IMR-90 (cell line): ENCODE measurements at places on chromosomes 7 and 10. TPM values are rescaled to one million over a fixed set of nuclear protein-coding genes. Genes with fewer than 3 reads are reported as not detected.

Gene NEUROD6
- polyA plus RNA-seq, result not detected in 2 replicates

Gene HTR7
- polyA plus RNA-seq, result 0.43 and 0.44 TPM in 2 replicates

Gene DCLRE1A
- 2.6 and 3.1 TPM in 2 replicates for polyA plus RNA-seq

Gene EMX2
- polyA plus RNA-seq, result not detected in 2 replicates

Gene ATOH7
- polyA plus RNA-seq, result 0.05 TPM in 1 of 2 replicates, not detected in the other

Gene CALHM1
- polyA plus RNA-seq, result not detected in 2 replicates

Gene CCDC172
- not detected in 2 replicates for polyA plus RNA-seq

Gene PRKAR2B
- 2.5 and 3.1 TPM in 2 replicates for polyA plus RNA-seq

Gene SEMA3A
- polyA plus RNA-seq, result 27.0 and 31.2 TPM in 2 replicates

Gene AKR1C8
- not detected in 2 replicates for polyA plus RNA-seq

Gene SUN3
- polyA plus RNA-seq, result not detected in 2 replicates

Gene C10orf71
- polyA plus RNA-seq, result not detected in 2 replicates

Gene POM121L12
- polyA plus RNA-seq, result not detected in 2 replicates

Gene PNLIPRP2
- polyA plus RNA-seq, result not detected in 2 replicates

Gene CYP2C8
- polyA plus RNA-seq, result 0.05 TPM in 1 of 2 replicates, not detected in the other

DNA sequence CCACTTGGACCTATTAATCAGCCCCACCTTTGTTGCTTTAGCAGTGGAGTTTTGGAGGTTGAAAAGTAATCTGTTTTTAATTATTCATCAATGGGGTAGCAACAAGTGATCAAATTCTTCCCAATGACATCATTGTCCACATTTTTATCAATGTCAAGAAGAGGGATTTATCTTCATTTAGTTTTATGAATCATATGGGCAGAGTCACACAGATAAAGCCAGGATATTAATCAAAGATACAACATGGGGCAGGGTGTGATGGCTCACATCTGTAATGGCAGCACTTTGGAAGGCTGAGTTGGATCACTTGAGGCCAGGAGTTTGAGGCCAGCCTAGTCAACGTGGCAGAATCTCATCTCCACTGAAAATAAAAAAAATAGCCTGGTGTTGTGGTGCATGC, 388.4 kb upstream of the POM121L12 start:
- no peak for DNase-seq

DNA sequence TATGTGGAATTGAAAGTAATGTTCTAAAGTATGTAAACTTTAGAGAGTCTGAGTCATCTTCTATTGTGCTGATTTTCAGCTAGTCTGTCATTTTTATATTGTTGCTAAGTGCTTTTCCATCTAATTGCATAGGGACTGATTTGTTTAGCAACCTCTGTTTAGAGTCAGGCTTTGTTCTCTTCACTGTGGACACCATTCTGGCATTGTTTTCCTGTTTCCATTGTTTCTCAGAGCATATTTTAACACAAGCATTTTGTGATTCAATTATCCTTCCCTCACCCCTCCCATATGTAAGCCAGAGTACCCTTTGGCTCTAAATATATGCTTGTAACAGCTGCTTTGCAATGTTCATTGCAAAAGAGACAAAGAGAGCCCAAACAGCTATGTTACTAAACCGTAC, 748.4 kb upstream of the PHF14 start:
- DNase-seq, result no peak

GRCh38 chr7:151744656-151745638, 132.0 kb downstream of the PRKAG2 start:
- peak; percentile 89 for DNase-seq

DNA sequence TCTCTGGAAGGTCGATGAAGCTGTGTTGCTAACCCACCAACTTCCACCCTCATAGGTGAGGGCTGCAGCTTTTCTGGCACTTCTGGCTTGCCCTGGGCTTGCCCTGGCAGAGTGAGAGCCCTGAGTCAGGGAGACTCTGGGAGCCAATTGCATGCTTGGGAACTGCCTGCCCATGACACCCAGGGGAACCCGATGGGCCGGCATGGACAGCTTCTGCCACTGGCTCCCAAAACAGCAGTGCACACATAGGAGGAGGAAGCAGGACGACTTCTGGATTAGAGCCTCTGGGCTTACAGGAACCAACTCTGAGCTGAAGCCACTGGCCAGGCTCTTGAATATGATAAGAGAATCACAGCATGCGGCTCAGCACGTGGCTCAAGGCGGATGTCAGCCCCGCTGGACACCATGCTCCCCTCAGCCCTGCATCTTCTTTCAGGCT, 135.2 kb upstream of the UNC5B start:
- no peak for DNase-seq

- no peak for DNase-seq
These were observed 83.9 kb upstream of the RET start for GRCh38 chr10:42992957-42993390.

DNA sequence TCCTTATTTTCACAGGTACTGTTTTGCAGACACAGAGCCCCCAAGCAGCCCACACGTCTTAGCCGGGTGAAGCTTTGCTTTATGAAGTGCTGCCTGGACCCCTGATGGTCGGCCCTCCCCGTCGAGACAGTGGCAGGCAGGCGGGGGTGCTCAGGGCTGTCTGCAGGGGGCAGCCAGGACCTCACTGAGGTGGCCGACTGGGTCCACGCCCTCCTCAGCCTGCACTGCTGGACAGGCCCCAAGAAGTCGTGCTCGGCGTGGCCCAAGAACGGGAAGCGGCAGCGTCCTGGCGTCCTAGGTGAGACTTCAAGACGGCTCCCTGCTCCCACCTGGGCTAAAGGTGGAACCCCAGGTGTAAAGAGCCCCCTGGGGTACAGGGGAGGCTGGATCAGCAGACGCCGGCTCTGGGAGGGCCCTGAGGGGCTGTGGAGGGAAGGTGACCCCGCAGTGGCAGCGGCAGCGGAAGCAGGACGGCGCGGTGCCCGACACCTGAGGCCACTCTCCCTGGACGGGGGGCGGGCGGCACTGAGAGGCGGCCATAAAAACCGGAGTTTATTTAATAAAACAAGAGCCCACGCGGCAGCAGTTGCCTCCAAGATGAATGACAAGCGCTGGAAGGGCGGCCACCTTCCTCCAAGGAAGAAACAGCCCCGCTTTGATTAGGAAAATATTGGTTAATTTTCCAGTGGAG, 179.4 kb downstream of the ELFN1 start:
- DNase-seq, result no peak

DNA sequence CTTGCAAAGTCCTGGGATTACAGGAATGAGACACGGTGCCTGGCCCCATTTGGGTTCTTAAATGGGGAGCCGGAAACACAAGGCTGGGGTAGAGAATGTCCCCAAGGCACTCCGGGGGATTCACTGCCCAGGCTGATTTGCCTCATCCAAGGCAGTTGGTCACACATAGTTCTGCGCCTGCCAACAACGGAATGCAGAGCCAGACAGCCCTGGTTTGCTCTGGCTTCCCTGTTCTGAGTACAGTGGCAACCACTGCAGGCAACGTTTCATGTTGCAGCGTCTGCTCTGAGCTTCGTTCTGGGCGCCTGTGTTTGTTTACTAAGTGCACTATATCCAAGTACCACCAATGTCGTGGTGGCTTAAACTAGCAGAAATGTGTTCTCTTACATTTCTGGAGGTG, 61.7 kb upstream of the C1QL3 start:
- no peak for DNase-seq

- DNase-seq, result peak; percentile 5
These were observed 12.7 kb upstream of the TMEM273 start for GRCh38 chr10:49200854-49201253.

- no peak for DNase-seq
These were observed 18.6 kb downstream of the RABGEF1 start for GRCh38 chr7:66758950-66759628.

DNA sequence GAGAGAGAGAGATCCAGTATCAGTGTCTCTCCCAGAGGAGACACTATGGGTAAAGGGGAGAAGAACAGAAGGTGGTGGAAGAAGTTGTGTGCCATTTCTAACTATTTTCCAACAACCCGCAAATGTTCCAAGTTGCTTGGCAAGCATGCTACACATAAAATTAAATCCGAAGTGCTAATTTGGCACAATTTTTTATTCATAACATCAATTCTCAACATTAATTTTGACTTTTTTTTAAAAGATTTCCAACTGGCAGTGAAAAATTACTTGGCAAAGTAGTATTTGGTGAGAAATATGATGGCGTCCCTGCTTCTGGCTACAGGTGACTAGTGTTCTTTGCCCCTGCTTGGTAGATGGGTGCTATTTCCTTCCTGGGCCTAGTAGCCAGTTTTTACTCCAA, 622.0 kb downstream of the SORCS1 start:
- DNase-seq, result no peak

DNA sequence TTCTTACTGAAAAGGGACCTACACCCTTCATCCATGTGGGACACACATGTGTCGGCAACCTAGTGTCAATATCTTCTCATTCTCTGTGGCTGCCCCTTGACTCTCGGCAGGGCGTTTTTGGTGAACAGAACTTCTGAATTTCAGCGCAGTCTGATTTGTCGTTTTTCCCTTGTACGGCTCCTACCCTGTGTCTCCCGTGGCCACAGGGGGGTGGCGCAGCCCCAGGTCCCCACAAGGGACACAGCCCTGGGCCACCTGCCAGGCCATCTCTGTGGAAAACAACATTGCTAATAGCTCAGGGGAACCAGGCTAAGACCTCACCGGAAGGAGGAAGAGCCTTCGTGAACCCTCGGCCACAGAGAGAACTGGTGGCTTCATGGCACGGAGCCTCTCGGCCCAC, 53.1 kb upstream of the NKX6-2 start:
- no peak for DNase-seq

DNA sequence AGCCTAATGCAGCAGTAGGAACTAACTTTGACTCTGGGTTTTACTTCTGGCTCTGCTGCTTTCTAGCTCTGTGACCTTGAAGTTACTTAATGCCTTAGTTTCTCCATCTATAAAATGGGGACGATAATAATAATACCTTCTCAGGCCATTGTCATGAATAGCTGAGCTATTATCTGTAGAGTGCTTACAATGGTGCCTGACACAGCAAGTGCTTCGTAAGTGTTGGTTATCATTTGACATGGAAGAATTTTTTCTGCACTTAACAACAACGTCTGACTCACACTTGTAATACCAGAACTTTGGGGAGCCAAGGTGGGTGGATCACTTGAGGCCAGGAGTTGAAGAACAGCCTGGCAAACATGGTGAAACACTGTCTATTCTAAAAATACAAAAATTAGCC, 140.5 kb downstream of the ARL4A start:
- peak; percentile 60 for DNase-seq

DNA sequence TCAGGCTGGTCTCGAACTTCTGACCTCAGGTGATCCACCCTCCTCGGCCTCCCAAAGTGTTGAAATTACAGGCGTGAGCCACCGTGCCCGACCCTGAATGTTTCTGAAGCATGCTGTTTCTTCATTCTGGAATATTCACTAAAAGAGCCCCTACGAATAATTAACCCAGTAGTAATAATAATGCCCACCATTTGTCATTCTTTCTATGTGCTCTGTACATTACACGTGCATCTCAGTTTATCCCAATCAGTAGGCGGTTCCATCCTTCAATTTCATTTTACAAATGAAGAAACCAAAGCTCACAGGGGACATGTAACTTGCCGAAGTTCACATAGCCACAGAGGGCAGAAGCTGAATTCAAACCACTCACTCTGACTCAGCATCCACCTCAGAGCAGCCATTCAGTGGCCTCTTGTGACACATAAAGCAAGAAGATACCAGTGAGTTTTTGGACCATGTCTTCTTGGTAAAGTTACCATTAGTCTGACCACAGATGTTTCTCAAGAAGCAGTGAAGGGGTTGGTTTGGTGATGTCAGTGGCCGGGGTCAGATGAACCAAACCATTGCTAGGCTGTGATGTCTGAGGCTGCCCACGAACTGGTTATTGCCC, 71.9 kb upstream of the DUSP5 start:
- peak; percentile 99 for DNase-seq

DNA sequence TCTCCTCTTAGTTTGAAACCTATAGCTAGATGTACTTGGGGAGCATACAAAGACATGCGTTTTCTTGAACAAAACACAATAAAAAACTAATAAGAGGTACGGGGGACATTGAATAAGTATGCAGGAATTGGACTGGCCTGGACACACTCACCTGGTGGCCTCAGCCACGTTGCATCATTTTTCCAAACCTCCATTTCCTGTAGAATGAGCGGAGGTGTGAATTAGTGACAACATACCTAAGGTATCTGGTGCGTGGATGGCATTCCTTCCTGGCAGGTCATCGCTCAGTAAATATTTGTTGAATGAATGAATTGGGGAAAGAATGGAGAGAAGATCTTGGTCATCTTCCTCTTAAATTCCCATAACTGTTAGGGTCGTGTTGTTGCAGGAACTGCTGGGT, 103.2 kb upstream of the CTBP2 start:
- peak; percentile 45 for DNase-seq

DNA sequence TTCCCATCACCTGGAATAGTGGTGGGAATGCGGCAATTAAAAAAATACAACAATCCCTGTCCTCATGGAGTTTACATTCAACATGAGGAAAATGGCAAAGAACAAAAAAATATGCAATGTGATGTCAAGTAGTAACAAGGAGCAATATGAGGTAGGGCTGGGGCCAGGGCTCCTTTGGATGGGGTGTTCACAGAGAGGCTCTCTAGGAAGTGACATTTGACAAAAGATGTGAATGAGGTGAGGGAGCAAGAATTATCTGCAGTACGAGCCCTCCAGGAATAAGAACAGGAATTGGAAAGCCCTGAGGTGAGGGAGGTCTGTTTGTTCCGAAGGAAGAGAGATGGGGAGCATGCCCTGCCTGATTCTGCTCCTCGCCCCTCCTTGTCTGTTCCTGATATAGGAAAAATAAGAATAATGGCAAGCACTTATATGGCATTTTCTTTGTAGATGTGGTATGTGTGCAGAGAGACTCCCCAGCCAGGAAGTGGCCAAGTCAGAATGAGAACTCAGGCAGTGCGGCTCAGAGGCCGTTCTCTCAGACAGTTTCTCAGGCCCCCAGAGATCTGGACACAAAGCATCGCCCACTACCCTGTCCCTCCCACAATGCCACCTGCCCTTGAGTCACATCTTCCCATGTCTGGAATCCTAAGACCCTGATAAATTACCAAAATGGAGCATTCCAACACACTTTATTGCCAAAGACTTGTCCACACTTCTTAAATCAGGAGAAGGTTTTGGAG, 105.6 kb downstream of the APBB1IP start:
- no peak for DNase-seq

GRCh38 chr10:23171232-23171876, 20.8 kb upstream of the PTF1A start:
- peak; percentile 32 for DNase-seq

GRCh38 chr7:122448893-122449589, 144.5 kb upstream of the FEZF1 start:
- DNase-seq, result no peak

- DNase-seq, result no peak
These were observed 25.2 kb downstream of the NUP42 start for GRCh38 chr7:23207021-23207420.

DNA sequence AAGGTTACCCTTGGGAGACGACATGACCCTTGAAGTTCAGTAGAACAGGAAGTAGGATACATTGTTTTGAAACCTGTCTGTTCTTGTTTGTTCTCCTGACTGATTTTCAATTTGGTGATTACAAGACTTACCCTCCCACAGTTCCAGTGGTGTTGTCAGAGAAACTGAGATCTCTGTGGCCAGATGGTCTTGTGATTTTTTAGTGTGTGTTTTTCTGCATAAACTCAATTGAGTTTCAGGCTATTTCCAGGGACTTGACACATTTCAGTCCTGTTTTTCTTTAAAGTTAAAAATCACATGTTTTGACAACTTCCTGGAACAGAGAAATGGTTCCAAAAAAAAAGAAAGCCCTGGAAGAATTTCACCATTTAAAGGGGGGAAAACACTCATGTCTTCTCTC, 22.3 kb downstream of the PIK3CG start:
- DNase-seq, result no peak

GRCh38 chr10:89097226-89097625, 106.6 kb downstream of the FAS start:
- DNase-seq, result no peak
